ENCODE measurements at places on chromosomes 11 and 22.

GRCh38 chr22:40624770-40625169, 11.7 kb downstream of the MRTFA start:
- no peak for DNase-seq

GRCh38 chr22:21663738-21664137, 2.1 kb upstream of the PPIL2 start:
- no peak for DNase-seq

DNA sequence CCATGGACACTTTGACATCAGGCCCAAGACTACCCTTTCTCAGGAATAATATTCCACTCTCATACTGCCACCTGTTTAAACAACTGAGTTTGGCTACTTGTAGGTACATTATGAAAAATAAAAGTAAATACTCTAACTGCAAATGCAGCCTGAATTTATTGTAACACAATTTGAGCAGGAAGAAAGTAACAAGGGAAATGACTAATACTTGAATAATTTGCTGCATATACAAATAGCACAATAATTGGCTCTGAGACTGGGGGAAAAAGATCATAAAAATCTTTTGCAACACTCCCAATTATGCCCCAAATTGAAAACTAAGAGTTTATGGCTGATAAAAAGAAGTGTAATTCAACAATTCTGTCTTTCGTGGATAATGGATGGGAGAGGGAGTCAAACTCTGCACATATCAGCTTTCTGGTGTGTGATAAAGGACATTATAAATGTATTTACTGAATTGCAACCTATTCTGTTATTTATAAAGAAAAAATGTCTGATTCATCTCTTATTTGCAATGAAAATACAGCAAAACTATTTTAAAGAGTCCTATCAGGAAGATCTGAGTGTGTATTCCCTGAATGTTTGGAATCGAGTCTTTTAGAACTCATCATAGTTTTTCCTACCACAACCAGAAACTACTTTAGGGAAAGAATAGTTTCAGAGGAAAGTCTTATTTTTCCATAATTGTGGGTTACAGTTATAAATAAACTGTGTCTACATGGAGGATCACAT, 359.0 kb downstream of the JRKL start:
- DNase-seq, result no peak

GRCh38 chr11:113977701-113978100, 2.8 kb downstream of the HTR3A start:
- DNase-seq, result no peak

DNA sequence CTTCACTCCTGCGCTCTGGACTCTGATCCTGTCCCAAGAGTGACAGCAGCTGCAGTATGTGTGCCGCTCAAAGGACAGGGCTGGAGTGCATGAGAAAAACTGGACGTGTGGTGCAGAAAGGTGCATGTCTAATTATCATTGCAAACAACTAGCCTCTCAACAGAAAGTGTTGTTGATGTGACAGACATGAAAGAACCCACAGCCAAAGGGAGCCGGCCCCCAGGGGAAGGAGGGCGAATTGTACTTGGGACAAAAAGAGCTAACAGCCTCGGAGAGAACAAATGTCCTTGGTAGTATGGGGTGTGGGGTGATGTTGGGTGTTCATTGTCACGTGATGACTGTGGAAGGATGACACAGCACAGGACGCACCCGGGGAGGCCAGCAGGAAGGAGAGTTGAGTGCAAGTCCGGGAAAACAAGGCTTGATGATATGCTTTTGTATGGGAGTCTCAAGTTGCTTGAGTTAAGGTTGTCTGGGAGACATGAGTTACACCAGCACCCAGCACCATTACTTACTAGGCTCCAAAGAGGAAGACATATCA, 325.5 kb downstream of the NTM start:
- no peak for DNase-seq

GRCh38 chr22:46652081-46652846, 32.1 kb downstream of the GRAMD4 start:
- DNase-seq, result no peak

DNA sequence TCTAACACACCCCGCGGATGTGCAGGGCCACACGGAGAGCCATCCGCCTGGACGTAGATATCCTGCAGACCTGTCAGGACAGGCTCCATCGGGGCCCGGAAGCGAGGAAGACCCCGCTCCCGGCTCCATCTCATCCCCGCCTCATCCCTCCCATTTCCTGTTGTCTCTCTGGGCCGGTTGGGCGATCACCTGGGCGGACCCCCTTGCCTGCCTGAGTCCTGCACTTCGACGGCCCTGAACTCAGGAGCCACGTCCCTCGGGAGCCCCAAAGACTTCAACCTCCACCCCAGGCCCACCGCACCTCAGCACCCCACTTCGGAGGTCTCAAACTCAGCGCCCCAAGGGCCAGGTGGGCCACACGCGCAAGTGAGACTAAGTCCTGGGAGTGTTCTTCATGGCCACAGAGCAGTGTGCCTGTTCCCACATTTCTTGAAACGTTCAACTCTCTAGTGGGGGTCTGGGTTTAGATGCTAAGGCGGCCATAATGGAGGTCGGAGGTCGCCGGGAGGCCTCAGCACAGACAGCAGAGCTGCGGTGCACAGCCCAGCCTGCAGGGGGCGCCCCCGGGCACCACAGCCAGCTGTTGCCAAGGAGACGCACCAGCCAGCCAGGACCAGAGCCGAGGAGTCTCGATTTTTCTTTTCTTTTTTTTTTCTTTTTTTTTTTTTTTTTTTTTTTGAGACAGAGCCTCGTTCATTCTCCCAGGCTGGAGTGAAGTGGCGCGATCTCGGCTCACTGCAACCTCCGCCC, 26.0 kb upstream of the FADD start:
- DNase-seq, result no peak

GRCh38 chr11:842370-843002, at the start of the genes POLR2L and TSPAN4:
TSS of gene POLR2L (minus strand) at chr11:842529. CDS start at chr11:842508, 21 bp downstream.
TSS of gene TSPAN4 (plus strand) at chr11:842852. CDS start at chr11:850305, 7,453 bp downstream.
- peak; percentile 84 for DNase-seq

DNA sequence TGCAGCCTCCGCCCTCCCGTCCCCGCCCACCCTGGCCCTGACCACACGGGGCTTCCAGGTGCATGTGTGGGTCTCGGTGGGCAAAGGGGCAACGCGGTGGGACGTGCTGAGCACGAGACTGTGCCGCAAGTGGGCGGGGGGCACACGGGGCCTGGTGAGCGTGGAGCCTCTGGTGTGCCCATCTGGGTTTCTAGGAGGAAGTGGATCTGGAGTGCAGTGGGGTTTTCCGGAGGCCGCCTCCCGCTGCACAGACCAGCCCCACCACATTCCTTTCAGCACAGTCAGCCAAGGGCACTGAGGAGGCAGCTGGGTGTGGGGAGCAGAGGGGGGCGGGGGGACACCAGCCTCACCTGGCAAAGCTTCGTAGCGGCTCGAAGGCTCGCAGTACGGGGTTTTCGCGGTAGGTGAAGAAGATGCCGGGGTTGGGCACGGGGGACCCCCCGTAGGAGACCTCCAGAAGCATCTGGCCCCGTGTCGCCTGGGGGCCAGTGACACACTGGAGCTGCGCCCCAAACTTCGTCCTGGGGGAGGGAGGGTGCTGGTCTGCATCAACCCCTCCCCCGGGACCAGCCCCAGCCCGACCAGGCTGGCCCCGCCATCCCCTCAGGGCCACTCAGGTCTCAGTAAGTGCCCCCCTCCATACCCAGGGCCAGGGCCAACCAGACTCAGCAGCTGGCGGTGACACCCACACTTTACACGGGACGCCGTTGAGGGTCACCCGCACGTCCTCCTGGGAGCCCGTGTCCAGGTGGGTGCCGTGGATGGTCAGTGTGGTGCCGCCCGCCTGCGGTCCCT, 12.4 kb upstream of the MAPK11 start:
- DNase-seq, result no peak

DNA sequence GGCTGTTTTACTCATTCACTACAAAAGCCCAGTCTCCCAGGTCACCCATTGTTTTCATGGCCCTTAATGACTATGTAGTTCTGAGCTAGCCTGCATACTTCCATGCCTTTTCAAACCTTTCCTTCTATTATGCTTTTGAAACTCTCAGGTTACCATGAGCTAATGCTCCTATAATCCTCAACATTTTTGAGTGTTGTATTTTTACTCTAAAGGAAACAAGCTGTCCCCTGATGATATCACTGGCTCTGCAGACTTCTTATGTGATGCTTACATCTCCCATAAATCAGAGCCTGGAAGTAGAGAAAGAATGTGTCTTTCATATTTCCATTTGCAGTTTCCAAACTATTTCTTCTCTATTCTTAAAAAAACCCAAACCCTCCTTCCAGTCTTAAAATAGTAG, 159.0 kb upstream of the RAG2 start:
- no peak for DNase-seq

GRCh38 chr22:26642465-26643417, 14.6 kb upstream of the MIAT start:
- DNase-seq, result no peak

GRCh38 chr11:8283100-8283464, 19.4 kb upstream of the LMO1 start:
- DNase-seq, result no peak

GRCh38 chr11:36594316-36594989, at the start of gene IFTAP:
TSS of gene IFTAP (plus strand) at chr11:36594502. CDS start at chr11:36610104, 15,602 bp downstream.
- peak; percentile 90 for DNase-seq

DNA sequence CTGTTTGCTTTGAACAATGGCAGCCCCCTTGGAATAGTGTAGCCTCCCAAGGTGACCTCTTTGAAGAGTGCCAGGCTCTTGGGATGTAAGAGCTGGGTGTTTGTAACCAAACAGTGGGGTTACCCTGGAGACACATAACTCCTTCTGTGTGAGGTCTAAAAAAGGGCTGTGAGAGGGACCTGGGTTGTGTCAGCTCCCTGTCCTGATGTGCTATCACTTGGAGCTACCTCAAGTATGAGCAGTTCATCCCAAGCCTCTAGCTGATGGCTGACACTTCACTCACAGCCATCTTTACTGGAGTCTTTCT, 40.2 kb downstream of the TSPAN18 start:
- no peak for DNase-seq

DNA sequence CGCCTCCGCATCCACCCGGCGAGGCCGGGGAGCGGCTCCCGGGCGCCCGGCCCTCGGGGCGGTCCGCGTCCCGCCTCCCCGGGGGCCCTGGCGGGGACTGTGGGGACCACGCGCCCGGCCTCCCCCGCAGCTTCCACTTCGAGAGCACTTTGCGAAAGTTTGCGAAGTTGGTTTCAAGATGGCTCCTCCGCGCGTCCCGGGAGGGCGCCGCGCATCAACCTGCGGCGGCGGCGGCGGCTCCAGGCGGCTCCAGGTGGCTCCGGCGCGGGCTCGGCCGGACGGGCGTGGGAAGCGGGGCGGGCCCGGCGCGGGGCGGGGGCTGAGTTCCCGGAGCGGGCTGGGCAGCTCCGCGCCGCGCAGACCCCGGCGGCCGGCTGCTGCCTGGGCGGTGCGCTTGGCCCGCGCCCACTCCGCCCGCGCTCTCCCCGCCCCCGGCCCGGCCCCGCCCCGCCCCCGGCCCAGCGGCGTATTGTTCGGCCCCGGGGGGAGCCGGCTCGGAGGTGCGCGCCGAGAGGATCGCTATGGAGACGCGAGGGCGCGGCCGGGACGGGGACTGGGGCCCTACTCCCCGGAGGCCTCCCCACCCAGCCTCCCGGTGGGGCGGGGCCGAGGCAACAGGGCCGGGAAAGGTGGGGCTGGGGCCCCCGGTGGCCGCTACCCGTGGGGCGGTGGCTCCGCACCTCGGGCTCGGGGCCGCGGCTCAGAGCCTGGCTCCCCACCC, at the start of gene CELSR1:
TSS of gene CELSR1 (minus strand) at position 396 of the 721 bp plus-strand sequence. CDS start 450 bp downstream, outside the sequence.
- DNase-seq, result no peak

DNA sequence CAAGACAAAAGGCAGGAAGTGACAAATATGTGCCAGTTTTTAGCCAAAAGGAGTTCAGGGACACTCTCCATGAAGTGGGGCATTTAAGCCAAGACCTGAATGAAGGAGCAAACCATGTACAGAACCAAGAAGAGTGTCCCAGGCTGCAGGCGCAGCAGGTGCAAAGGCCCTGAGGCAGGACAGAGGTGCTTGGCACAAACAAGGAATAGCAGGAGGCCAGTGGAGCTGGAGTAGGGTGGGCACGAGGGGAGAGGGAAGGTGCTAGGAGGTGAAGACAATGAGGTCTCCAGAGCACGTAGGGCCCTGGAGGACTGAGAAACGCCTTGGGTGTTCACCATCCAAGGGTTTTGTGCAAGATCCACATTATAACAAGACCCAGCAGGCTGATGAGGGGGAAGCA, 474.1 kb downstream of the MN1 start:
- no peak for DNase-seq

DNA sequence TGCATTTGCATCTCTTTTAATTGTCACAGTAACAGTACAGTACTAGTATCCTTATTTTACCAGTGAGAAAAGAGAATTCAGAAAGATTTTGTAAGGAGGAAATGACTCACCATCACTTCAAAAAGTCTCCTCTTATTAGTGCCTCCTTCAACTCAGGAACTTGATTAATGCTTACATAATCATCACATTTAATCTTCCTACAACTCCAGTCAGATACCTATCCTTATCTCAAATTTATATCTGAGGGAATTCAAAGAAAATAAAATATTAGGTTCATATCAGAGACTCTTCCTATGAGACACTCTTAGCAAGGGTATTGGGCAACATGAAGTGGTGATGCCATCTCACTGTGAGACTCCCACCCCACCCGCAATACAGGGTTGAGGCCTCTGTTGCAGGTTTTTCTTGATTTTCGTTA, 26.1 kb upstream of the CTSC start:
- no peak for DNase-seq

- no peak for DNase-seq
Observed at GRCh38 chr22:23275751-23276150, 95.4 kb downstream of the BCR start.

- no peak for DNase-seq
Observed at GRCh38 chr11:76209375-76209972, 3.2 kb upstream of the WNT11 start.

DNA sequence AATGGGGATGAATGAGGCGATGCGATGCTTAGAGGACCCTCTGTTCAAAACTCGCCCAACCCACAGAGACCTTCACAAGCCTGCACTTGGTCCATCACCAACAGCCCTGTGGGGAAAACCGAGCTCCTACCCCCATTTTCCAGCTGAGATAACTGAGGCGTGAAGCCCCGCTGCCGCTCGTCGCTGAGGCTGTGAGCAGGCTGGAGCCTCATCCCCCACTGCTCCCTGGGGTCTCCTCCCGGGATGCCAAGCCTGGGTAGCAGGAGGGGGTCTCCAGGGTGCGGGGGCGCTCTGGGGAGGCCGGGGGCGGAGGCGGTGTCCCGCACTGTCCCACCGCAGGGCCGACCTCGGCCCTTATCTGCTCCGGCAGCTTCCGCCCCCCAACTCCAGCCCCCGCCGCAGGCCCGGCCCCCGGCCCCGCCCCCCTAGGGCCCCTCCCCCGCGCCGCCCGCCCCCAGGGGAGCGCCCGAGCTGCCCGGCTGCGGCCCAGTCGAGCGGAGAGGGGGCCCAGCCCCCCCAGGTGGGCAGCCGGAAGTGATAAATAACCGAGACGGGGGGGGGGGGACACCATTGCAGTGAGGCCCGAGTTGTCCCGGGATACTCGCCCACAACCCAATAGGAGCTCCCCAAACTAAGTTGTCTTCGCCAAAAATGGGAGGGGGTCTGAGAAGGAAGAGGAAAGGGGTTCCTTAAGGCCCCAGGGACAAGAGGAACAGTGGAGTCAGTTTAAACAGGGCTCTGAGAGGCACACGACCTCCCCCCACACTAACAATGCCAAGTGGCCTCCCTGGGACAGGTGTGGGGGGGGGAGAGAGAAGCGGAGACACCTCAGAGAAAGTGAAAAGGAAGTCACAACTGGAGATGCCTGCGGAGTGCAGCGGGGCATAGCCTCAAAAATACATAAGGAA, 8.3 kb upstream of the SLC39A13 start:
- DNase-seq, result no peak

Measured in globus pallidus (tissue), 1 donor.